ENCODE measurements at places on chromosomes 5 and 9.

DNA sequence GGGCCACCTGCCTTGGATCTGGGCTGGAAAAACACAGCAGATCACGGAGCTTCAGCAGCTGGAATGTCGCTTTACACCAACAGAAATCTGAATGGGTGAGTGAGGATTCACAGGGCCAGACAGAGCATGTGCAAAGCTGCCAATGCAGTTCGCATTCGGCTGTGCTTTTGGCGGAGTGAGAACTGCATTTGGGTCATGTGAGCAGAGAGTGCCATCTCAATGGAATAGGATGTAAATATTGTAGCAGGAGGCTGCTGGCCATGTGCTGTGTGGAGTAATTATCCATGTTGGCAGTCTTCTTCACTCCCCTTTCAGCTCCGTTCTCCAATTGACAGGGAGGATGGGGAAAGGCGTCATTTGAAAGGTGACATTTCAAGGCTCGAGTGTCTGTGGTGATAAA is at the start of gene ANKRD55:
Gene ANKRD55 (minus strand): TSS at position 101 of the 400 bp plus-strand sequence. CDS start 417 bp downstream, outside the sequence.
- DNase-seq: no peak

- no peak for DNase-seq
These were observed 49.5 kb upstream of the SARDH start for GRCh38 chr9:133787754-133788025.

DNA sequence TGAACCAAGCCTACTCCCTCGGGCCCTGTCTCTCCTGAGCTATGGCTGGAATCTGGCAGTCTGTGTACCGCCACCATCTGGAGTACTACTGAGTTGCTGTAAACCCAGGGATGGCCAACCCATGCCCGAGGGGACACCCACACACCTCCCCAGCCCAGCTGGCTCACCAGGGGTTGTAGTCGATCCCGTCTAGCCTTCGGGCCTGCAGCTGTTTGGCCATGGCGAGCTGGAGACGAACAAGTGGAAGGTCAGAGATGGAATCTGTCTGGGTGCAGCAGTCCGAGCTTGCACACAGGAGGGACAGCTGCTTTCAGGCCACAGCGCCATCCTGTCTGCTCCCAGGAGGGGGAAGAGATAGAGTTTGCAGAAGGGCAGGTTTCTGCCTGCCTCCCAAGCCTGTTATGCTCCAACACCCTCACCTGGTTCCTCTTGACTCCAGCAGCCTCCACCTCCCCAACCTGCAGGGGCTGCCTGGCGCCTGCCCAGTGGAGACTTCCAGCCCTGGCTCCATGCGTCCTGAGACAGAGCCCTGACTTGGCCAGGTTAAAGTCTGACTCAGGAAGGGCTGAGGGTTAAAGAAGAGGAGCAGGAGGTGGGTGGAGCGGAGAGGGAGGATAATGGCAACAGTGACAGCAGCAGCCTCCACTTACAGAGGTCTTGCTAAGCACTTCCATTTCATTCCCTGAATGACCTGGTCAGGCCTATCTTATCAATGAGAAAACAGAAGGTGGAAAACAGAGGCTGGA is 15.8 kb upstream of the SPOUT1 start:
- no peak for DNase-seq

- DNase-seq: no peak
These were observed 16.9 kb upstream of the COL5A1 start for GRCh38 chr9:134624621-134625181.

DNA sequence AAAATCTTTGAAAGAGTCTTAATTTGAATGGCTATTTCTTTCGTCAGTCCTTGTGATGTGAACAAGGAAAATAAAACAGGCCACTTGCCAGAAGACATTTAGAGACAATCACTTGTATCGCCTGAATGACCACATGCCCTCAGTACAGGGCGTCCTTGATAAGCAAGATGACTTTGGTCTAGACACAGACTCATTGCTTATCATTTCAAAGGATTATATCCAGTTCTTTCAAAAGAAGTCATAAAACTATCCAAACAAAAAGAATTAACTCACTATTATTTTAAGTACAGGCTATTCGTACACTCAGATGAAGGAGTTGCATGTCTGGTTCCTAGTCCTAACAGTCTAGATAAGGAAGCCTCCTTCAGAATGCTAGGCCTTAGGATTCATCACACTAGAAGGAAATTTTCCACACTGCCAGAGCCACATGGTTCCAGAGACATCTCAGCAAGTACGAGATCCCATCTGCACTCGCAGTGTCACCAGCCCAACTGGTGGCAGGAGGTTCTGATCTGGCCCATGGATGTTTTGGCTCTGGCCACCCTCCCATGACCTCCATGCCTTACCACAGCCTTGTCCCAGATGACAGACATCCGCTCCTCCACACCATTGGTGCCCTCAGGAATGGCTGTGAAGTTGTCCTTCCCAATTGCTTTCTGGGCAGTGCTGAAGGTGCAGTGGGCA is 109.6 kb downstream of the DPYSL3 start:
- no peak for DNase-seq

- no peak for DNase-seq
These were observed 48.9 kb upstream of the TDRD7 start for GRCh38 chr9:97362777-97363545.

Data from endothelial cell (in vitro differentiated cells).